NCI-H2107 (cell line): ENCODE measurements at places on chromosomes 13 and 19.

- DNase-seq = no peak
Measured at GRCh38 chr13:27203854-27204253, 32.2 kb upstream of the USP12 start.

GRCh38 chr13:28245465-28245864 lies 107.1 kb downstream of the PAN3 start:
- DNase-seq = no peak

GRCh38 chr19:45762870-45763631 lies 6.0 kb downstream of the SIX5 start:
- no peak for DNase-seq

- DNase-seq = no peak
Measured at GRCh38 chr19:8214802-8215201, 5.6 kb downstream of the CERS4 start.

DNA sequence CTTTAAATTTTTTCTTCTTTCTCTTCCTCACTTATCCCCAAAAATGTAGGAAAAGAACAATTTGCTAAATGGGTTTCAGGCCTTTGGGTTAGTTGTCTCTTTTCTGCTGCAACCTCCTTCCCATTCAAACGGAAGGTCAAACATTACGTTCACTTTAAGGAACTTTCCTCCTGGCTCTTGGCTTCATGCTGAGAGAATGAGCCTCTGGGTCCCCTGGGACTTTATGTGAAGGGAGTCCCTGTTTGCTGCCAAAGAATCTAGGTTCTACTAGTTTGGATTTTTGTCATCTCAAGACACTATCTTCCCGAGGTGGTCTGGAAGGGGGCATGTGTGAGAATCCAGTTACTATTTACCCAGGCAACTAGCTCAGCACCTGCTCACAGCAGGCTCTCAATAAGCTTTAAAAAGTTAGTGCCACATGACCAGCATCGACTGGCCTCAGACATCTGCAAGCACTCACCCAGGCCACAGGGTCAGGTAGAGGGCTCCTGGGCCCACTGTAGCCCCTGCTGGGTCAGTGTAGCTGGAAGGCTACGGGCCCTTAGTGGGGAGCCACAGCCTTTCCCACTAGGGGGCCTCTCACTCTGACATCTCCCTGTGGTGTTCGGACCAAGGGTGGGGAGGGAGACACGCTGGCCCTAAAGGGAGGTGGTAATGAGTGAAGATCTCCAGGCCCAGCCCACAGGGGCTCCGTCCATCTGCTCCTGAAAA lies 40.5 kb downstream of the FAM124A start:
- no peak for DNase-seq

DNA sequence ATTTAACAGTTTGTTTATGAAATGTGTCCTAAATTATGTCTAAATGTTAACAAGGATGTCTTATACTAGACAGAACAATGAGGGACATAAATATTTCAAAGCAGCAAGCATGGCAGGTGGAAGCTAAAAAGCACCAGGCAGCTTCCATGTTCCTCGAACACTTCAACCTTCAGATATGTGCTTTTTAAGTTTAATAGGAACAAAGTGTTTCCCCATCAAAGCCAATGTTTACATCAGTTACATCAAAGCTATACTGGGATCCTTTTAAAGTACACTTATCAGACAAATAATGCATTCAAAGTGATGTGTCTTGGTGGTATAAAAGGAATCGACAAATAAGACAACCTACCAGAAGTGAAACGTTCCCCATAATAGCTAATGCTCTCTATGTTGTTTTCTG lies 2841.1 kb upstream of the PCDH20 start:
- no peak for DNase-seq

DNA sequence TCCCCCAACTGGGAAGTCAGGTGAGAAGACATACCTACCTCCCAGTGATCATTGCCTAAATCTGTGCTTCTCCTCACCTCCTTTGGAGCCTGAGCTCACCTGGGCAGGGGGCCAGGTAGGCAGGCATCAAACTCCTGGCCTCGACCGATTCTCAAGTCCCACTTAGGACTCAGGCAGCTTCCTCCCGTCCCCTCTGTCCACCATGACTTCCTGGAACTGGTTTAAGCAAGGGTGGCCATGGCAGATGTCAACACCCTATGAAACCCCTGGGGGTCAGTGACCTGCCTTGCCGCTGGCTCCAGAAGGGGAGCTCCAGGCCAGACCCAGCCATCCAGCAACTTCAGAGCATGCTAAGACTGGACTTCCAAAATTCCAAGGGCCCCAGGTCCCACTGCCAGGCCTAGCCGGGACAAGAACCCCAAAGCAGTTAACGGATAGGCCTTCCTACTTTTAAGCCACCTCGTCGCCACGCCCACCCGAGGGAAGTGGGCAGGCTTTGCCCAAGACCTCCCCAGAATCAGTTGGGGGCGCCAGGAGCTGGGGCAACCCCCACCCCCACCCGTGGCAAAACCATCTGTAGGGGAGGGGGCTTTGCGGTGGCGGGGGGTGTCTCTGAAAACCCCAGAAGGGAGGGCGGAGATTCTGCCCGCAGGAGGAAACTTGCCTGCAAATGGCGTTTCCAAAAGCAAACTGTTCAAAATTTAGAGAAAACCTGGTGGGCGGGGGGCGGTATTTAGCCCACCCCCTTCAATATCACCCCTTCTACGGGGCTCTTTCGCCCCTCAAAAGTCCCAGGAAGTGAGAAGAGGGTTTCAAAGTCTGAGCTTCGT lies 657 bp downstream of the PLIN3 start:
- no peak for DNase-seq

- DNase-seq = no peak
Measured at GRCh38 chr19:15421136-15421695, 2.4 kb upstream of the AKAP8L start.

GRCh38 chr13:72726726-72727416 lies 558 bp downstream of the MZT1 start:
- no peak for DNase-seq

DNA sequence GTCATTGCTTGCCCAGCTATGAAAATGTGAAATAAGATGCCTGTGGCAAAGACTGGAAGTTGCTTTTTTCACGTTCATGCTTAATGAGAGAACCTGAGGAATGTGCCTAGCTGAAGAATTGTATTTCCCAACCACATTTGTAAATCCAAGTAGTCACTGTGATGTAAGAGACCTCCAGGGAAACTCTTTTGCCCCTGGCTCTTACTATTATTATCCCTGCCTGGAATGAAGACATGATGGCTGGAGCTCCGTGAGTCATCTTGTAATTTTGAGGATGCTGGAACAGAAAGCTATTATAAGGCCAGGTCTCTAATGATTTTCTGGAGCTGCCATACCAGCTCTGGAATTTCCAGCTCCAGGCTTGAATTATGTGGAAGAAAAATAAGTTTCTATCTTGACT lies 894.3 kb downstream of the DIAPH3 start:
- DNase-seq = no peak

DNA sequence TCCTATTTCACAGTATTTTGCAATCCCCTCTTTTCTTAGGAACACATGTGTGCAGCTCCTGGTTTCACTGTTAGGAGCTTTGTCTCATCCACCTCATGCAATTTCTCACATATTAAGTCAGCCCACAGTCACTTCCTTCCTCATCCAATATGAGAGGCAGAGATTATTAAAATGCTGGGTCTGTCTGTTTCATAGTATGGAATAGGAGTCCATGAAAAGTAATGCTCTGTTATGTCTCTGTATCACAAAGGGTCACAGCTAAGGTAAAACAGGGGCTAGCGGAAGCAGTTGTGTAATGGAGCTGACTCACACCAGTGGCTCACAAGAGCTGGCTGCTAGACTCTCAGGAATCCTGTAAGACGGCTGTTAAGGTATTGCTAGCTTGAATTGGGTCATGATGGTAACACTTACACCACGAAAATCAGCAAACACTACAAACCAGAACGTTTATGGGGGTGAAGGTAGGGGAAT lies 216.5 kb downstream of the EFNB2 start:
- no peak for DNase-seq

GRCh38 chr13:86052141-86052540 lies 252.9 kb upstream of the SLITRK6 start:
- DNase-seq = no peak

GRCh38 chr13:47545201-47546024 lies 455.7 kb downstream of the SUCLA2 start:
- DNase-seq = no peak
